ENCODE measurements at places on chromosomes 16 and 17. TPM values are rescaled to one million over a fixed set of nuclear protein-coding genes. Genes with fewer than 3 reads are reported as not detected.
A peak's percentile ranks its signal among the peaks of the same experiment; 100 is the strongest.

Gene KLHL36
- 157 TPM for total RNA-seq

Gene TMEM235
- not detected for total RNA-seq

Gene NEUROD2
- not detected for total RNA-seq

Gene NXPH3
- not detected for total RNA-seq

Gene KRT31
- not detected for total RNA-seq

Gene TANC2
- 35.8 TPM for total RNA-seq

Gene RUNDC3A
- not detected for total RNA-seq

Gene GPS2
- total RNA-seq, result 147 TPM

Gene KRTAP4-5
- total RNA-seq, result not detected

Gene C16orf54
- total RNA-seq, result 108 TPM

Gene CD68
- 4.4 TPM for total RNA-seq

Gene BMERB1
- 4.6 TPM for total RNA-seq

DNA sequence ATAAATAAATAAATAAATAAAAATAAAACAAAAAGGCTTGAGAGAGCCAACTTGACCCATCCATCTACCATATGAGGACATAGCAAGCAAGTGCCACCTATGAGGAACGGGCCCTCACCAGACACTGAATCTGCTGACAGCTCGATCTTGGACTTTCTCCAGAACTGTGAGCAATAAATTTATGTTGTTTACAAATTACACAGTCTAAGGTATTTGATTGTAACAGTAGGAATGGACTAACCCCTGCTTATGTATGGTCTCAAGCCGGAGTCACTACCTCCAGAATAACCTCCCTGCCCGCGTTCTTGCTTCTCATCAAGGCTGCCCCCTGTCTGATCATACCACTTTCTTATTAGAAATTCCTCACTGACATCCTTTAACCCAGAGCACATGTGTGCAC lies 9.9 kb downstream of the SLC5A11 start:
- peaks cover 2% of the 10 kb centered on the region for H3K4me1 ChIP-seq
- H3K36me3 ChIP-seq, result no peaks in the 10 kb centered on the region
- no peak for DNase-seq
- H3K27me3 ChIP-seq, result peaks cover 5% of the 10 kb centered on the region

- peak overlapping the region; percentile 95 for H3K27ac ChIP-seq
- H3K4me1 ChIP-seq, result peaks cover 52% of the 10 kb centered on the region
- no peaks in the 10 kb centered on the region for H3K27me3 ChIP-seq
- peaks cover 30% of the 10 kb centered on the region for H3K36me3 ChIP-seq
- peak overlapping the region; percentile 99 for H3K4me3 ChIP-seq
- no peak for DNase-seq
Observed at GRCh38 chr17:1398931-1399678, 917 bp downstream of the YWHAE start.

DNA sequence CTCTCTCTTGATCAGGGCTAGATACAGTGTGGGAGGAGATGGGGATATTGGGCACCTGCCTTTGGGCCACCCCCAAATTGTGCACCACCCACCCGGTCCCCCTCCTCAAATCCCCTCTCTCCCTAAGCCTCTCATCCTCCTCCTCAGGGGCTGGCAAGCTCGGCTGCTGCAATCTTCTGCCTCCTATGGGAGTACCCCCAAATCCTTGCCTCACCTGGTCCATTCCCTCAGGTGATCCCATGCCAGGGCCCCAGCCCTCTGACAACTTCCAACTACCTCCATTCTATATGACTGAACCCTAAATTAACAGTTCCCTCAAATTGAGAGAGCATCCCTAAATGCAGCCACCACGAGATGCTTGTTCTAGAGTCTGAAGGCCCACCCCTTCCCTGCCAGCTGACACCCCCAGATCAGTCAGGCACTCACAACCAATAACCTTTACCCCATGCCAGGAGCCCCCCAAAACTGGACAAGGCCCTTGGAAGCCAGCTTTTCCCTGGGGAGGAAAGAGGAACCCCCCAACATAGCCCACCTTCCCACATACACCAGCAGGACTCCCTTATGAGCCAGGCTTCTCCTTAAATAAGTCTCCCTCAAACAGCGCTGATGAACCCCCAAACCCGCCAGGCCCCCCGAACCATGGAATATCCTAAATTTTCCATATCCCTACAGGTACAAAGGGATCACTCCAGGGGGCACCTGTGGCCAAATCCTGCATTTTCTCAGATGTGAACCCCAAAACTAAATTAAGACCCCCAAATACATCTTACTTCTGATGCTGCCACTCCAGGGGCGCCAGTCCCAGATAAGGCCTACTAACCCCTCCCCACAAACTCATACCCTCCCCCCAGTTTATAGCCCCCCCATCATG lies 3.2 kb downstream of the DLG4 start:
- H3K36me3 ChIP-seq, result no peaks in the 10 kb centered on the region
- peak overlapping the region; percentile 49 for H3K27ac ChIP-seq
- DNase-seq, result no peak

GRCh38 chr16:52680993-52681392 lies 134.1 kb upstream of the TOX3 start:
- no peaks in the 10 kb centered on the region for H3K36me3 ChIP-seq
- no peak overlapping the region for H3K27ac ChIP-seq
- no peak overlapping the region for H3K4me3 ChIP-seq
- H3K27me3 ChIP-seq, result peaks cover 8% of the 10 kb centered on the region
- no peak for DNase-seq
- no peaks in the 10 kb centered on the region for H3K4me1 ChIP-seq

- H3K36me3 ChIP-seq, result peaks cover 12% of the 10 kb centered on the region
- no peaks in the 10 kb centered on the region for H3K27me3 ChIP-seq
- H3K4me1 ChIP-seq, result peaks cover 40% of the 10 kb centered on the region
- H3K4me3 ChIP-seq, result peak overlapping the region; percentile 86
- no peak for DNase-seq
Observed at GRCh38 chr16:30443631-30444030, 2.0 kb downstream of the SEPHS2 start.

DNA sequence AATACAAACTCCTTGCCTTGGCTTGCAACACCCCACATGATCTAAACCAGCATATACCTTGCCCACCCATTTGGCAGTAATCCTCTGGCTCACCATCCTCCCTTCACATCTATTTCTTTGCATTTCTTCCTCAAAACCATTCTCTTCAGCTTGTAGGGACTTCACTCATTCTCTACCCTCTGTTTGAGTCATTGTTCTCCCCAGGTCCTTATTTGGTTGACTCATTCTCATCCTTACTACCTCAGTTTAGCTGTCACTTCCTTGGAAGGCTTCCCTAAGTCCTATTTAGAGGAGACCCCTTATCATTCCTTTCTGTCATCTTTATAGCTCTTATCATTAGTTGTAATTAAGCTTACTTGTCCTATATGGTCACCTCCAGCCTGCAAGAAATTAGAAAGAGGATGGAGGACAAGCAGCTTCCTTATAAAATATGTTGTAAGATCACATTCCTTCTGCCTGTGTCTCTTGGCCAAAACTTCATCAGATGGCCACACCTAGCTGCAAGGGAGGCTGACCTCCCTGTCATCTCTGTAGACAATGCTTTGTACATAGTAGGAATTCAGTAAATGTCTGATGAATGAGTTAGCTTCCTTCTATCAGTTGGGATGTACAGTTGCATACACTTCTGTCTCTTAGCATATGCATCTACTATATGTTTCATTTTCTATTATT lies 1.7 kb downstream of the TTC19 start:
- H3K27me3 ChIP-seq, result no peaks in the 10 kb centered on the region
- H3K27ac ChIP-seq, result peak overlapping the region; percentile 95
- H3K4me3 ChIP-seq, result peak overlapping the region; percentile 96
- H3K4me1 ChIP-seq, result peaks cover 27% of the 10 kb centered on the region
- peaks cover 25% of the 10 kb centered on the region for H3K36me3 ChIP-seq
- no peak for DNase-seq

DNA sequence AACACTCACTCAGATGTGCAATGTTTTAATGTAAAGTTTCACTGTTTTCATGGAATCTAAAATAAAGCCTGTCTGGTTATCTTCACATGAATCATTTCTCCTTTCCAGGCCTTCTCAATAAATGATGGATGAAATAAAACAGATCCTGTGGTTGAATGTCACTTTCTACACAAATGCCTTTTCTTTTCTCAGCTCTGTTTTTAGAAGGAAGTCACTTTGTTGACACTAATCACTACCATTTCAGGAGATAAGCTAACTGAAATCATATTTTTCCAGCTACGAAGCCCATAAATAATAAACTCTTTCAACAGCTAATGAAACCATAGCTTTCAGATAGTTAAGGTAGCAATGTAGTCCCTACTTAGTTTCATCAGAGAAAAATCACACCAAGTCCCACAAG lies 17.9 kb downstream of the NME2 start:
- H3K27ac ChIP-seq, result no peak overlapping the region
- no peaks in the 10 kb centered on the region for H3K27me3 ChIP-seq
- peaks cover 14% of the 10 kb centered on the region for H3K36me3 ChIP-seq
- no peaks in the 10 kb centered on the region for H3K4me1 ChIP-seq
- no peak for DNase-seq
- H3K4me3 ChIP-seq, result no peak overlapping the region

GRCh38 chr16:88816736-88817535 lies 5.2 kb upstream of the APRT start:
- no peak overlapping the region for H3K4me3 ChIP-seq
- peaks cover 3% of the 10 kb centered on the region for H3K4me1 ChIP-seq
- no peak overlapping the region for H3K27ac ChIP-seq

DNA sequence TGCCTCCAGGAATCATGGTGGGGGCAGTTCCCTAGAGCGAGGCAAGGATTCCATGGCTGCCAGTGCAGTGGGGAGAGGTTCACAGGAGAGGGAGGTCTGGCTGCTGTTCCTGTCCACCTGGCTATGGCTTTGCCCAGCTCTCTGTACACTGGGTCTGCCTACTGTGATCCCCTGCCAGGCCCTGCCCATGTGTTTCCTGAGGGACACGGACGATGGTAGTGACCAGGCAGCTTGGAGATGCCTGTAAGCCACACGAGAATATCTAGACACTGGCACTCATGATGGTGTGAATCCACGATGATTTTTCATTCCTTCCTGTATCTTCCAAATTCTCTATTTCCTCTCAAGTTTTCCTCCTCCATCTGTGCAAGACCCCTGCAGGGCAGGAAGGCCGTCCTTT lies 11.1 kb downstream of the C1QTNF8 start:
- H3K27me3 ChIP-seq, result peaks cover 15% of the 10 kb centered on the region
- no peak overlapping the region for H3K27ac ChIP-seq
- H3K4me3 ChIP-seq, result no peak overlapping the region
- DNase-seq, result no peak
- H3K36me3 ChIP-seq, result peaks cover 6% of the 10 kb centered on the region

- no peak for DNase-seq
- H3K27me3 ChIP-seq, result peaks cover 2% of the 10 kb centered on the region
- peak overlapping the region; percentile 90 for H3K4me3 ChIP-seq
- peaks cover 38% of the 10 kb centered on the region for H3K36me3 ChIP-seq
Observed at GRCh38 chr16:74667255-74667700, 601 bp upstream of the RFWD3 start.

GRCh38 chr17:76993651-76994050 lies 125.4 kb downstream of the MGAT5B start:
- peak overlapping the region; percentile 86 for H3K27ac ChIP-seq
- H3K36me3 ChIP-seq, result no peaks in the 10 kb centered on the region
- peaks cover 59% of the 10 kb centered on the region for H3K4me1 ChIP-seq
- no peaks in the 10 kb centered on the region for H3K27me3 ChIP-seq
- no peak overlapping the region for H3K4me3 ChIP-seq

DNA sequence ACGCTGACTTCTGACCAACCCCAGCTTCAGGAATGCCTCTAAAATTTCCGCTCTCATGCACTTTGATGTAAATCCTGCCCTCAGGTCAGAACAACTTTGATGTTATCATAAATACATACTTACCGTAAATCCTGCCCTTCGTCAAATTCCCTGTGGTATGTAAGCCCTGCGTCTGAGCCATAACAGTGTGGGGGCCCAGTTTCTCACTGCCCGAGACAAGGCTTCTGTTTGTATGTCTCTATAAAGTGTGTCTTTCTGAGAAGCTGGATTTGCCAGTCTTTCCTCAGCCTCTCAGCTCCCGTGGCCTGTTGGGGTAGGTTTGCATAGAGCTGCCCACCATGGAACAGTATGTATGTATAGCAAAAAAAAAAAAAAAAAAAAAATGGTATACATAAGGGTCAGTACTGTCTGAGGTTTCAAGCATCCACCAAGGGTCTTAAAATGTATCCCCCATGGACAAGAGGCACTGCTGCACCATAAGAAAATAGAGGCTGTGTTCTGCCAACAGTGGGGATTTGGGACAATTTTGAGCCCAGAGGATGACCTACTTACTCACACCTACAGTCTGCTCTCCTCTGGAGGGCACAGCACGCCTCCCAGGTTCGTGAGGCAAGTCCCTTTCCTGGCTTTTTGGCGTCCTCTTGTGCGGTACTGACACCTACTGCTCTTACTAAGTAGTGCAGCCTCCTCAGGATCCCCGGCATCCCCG lies 17.5 kb downstream of the PRMT7 start:
- H3K36me3 ChIP-seq, result peaks cover 3% of the 10 kb centered on the region
- H3K4me3 ChIP-seq, result no peak overlapping the region
- H3K27me3 ChIP-seq, result no peaks in the 10 kb centered on the region
- DNase-seq, result peak; percentile 88
- H3K4me1 ChIP-seq, result peaks cover 12% of the 10 kb centered on the region
- H3K27ac ChIP-seq, result no peak overlapping the region

DNA sequence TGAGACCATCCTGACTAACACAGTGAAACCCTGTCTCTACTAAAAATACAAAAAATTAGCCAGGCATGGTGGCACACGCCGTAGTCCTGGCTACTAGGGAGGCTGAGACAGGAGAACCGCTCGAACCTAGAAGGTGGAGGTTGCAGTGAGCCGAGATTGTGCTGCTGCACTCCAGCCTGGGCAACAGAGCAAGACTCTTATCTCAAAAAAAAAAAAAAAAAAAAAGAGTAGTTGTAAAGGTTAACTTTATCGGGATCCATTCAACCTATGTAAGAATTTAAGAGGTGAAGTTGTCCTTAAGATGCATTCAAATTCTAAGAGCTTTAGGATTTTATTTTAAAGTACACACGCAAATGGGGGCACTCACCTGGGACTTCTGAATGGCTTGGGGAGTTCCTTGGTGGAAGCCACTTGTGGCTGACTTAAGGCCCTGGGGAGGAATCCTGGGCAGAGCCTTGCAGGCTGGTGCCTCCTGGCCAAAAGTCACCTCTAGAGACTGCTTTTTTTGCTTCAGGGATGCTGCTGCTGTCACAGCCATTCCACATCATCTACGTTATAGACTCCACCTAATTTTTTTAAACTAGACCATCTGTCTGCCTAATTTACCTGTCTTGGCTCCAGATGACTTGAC lies 3.3 kb downstream of the CTCF start:
- H3K4me1 ChIP-seq, result peaks cover 52% of the 10 kb centered on the region
- H3K36me3 ChIP-seq, result peaks cover 7% of the 10 kb centered on the region
- H3K27ac ChIP-seq, result peak overlapping the region; percentile 56

- no peak overlapping the region for H3K4me3 ChIP-seq
- no peaks in the 10 kb centered on the region for H3K27me3 ChIP-seq
- no peak for DNase-seq
Observed at GRCh38 chr17:17811381-17812210, 25.2 kb downstream of the SREBF1 start.

- peak overlapping the region; percentile 43 for H3K27ac ChIP-seq
- peaks cover 29% of the 10 kb centered on the region for H3K4me1 ChIP-seq
- no peak for DNase-seq
- peaks cover 24% of the 10 kb centered on the region for H3K36me3 ChIP-seq
Observed at GRCh38 chr16:67151431-67152097, 766 bp upstream of the B3GNT9 start.

GRCh38 chr17:7214300-7215135 lies 5.1 kb downstream of the DLG4 start:
- H3K4me3 ChIP-seq, result peak overlapping the region; percentile 89
- peak overlapping the region; percentile 99 for H3K27ac ChIP-seq
- peaks cover 65% of the 10 kb centered on the region for H3K4me1 ChIP-seq
- no peaks in the 10 kb centered on the region for H3K27me3 ChIP-seq

- peaks cover 13% of the 10 kb centered on the region for H3K36me3 ChIP-seq
- peaks cover 61% of the 10 kb centered on the region for H3K4me1 ChIP-seq
- no peaks in the 10 kb centered on the region for H3K27me3 ChIP-seq
- DNase-seq, result no peak
Observed at GRCh38 chr17:56908001-56908542, 5.8 kb downstream of the TRIM25 start.
